ENCODE measurements at places on chromosomes 7 and 10.

GRCh38 chr7:75536491-75536890, 44.4 kb downstream of the SPDYE5 start:
- no peak for DNase-seq

- DNase-seq, result no peak
Observed at GRCh38 chr7:2862831-2863361, 18.8 kb upstream of the GNA12 start.

DNA sequence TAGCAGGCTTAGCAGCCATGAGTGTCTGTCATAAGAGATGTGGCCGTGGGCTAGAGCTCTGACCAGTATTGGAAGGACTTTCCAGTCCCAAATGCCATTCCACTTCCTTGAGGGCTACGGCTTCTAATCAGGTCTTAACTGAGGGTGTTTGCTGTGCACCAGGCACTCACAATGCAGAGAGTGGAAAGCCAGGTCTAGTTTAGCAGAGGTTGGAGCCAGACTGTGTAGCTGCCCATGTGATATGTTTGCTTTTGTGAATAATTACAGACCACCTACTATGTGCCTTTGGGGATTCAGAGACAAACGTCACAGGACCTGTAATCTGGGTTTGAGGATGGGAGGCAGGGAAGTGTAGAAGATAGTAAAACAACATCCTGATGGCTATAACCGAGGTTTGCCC, 79.8 kb downstream of the WDFY4 start:
- no peak for DNase-seq

GRCh38 chr7:27164367-27165088, 809 bp downstream of the HOXA9 start:
- DNase-seq, result no peak

DNA sequence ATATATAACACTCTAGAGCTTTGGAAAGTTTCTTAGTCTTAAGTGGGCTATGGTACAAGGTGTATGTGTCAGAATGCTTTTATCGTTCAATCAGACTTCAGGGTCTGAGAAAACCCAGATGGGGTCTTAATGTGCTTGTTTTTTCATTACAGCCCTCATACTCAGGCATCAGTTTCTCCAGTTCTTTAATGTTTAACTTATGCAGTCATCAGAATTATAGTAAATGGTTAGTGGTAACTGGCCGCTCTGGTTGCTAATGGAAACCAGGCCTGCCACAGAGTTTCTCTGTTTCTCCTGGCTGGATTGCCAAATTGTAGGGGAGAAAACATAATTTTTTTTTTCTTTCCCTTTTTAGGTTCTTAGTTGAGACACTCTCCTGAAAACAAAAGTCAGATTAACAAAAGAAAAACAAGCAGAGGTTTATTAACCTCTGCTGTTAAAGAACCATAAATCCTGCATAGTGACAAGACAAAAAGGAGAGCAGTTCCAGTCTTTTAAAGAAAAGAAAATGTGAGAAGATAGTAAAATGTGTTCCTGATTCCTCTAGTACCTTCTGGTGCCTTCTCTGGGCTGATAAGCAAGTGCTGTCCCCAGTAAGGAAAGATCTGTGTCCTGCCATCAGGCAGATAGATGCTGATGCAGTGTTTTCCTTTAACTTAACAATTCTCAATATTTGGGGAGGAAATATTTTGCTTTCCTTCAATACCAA, 21.5 kb upstream of the GHITM start:
- DNase-seq, result no peak

DNA sequence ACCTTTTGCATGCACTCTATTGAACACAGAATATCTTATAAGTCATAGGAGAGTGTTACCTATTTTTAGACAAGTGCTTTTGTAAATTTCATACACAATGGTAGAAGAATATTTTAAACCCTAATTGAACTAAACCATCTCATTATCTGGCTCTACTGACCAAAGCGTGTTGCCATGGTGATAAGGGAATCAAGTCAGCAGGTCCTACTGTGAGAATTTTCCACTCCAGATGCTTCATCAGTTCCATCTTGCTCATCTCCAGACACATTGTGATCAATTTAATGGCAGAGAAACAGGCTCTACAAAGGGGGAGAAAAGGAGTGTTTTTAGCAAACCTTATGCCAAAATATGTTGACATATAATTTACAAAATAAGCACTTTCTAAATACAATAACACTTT, 621.9 kb upstream of the GHITM start:
- no peak for DNase-seq

- no peak for DNase-seq
Observed at GRCh38 chr10:109920016-109920415, 3.3 kb downstream of the XPNPEP1 start.

DNA sequence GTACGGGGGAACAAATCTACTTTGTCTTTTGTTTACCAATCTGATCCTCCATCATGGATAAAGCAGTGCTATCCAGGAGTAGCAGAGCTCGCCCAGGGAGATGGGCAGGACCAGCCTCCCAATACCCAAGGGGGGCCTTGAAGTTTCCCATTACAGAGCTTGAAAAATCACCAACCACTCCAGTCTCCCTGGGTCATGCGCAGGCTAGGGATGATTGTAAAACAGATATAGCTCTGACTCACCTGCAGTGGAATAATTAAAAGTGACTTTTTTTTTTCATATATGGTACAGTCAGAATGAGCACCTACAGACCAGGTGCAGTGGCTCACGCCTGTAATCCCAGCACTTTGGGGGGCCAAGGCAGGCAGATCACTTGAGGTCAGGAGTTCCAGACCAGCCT, 204.6 kb upstream of the PLXNA4 start:
- DNase-seq, result no peak

- DNase-seq, result no peak
Observed at GRCh38 chr7:157643525-157643970, 306.7 kb downstream of the DNAJB6 start.

- no peak for DNase-seq
Observed at GRCh38 chr7:7385421-7385820, 150.3 kb downstream of the COL28A1 start.

GRCh38 chr7:29945259-29945809, 44.3 kb downstream of the SCRN1 start:
- no peak for DNase-seq

DNA sequence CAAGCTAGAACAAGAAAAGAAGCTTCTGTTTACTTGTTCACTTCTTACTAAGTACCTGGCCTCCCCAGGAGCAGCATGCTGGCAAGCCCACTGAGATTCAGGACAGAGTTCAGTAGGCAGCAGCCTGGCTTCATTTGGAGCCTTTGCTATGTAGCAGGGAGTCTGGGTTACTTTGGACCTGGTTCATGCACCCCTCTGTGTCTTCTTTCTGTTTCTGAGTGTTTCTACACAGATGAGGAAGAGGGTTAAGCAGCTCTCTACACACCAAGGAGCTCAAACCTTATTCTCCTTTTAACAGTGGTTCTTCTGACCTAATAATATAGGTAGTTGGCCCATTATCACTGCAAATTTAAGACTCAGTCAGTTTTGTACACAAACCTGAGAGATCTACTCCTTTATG, 152.9 kb downstream of the ARID5B start:
- DNase-seq, result no peak

GRCh38 chr7:92777993-92778392, 58.4 kb downstream of the CDK6 start:
- no peak for DNase-seq

DNA sequence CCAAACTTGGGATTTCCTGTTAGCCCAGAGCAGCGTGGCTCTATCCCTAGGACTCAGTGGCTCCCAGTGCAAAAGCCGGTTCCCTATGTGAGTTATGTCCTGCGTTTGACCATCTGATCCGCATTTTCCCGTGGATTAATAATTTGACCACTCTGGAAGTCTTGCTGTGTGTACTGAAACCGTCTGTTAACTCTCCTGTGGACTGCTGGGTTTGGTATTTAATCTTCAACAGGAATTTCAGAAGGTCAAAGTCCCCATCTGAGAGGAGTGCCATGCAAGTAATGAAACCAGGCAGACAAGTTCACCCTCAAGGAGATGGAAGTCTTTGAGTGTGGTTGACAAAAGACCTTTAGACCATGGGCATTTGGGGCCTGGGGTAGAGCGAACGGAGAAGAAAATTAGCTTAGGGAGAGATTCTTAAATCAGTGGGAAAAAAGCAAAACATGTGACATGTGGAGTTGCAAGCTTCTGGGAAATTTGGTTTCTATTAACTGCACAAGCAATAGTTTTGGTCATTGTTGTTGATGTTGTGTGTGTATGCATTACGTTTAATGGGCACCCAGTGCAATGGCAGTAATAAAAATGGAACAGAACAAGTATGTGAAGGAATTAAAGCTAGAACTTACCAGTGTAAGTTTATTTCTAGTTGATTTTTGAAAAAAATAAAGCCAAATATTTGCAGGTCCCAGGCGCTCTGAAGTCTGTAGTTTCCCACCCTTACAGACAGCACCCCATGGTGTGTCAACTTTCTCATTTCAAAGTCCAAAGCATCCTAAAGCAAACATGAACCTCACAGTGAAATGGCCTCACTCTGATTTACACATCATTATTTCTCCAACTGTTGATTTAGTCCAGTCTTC, 38.2 kb downstream of the LYZL1 start:
- no peak for DNase-seq

DNA sequence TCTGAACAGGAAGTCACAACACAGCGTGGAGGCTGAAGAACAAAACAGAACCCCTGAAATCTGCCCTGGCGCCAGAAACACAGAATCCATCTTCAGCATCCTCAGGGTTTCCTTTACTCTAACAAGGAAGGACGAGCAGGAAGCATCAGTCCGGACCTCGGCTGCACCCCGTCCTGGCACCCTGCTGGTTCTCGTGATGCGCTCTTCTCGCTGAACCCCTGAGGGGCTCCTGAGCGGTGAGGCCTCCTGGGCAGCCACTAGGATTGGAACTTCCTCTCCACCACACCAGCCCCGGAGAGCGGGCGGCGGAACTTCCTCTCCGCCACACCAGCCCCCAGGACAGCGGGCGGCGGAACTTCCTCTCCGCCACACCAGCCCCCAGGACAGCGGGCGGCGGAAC, 461.9 kb downstream of the PTPRN2 start:
- no peak for DNase-seq

- no peak for DNase-seq
Observed at GRCh38 chr7:154540596-154540995, 462.3 kb downstream of the PAXIP1 start.

DNA sequence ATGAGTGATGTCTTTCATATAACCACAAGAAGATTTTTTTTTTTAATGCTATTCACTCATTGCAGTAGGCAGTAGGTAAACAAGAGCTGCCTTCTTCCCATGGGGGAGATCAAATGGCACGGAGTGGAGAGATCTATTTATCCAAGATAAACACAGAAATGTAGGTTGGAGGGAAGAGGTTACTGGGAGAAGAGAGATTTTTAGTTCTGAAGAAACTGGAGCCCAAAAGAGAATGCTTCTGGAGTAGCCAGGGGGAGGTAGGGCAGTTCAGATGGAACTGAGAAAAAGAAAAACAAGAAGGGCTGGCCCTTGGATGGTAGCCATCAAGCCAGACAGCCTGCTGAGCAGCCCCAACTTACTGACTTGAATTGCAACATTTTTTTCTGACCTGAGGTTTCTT, 270.1 kb upstream of the TPK1 start:
- no peak for DNase-seq

DNA sequence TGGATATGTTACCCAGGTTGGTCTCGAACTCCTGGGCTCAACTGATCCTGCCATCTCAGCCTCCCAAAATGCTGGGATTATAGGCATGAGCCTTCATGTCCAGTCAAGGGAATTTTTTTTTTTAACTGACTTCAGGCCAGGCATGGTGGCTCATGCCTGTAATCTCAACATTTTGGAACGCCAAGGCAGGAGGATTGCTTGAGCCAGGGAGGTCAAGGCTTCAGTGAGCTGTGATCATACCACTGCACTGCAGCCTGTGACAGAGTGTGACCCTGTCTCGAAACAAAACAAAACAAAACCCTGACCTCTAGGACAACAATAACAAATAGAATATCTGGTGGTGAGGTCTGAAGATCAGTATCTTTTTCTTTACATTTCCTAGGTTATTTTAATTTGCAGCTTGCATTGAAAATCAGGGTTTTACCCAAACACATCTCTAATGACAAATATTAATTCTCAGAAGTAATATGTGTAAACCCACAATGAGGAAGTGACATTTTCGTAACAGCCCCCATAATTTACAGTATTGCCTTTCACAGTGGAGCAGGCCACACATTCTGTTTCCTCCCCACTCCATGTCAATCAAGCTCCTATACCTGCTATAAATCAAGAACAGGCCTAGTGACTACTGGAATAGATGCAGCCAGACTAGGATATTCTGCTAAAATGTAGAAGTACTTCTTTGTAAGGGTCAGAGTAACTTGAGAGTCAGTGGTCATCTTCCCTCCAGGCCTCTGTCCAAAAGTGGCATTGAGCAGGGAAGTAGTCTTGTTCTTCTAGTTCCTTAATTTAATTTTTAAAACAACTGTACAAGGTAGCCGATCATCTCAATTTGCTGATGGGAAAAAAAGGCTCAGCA, 43.3 kb upstream of the ECHDC3 start:
- DNase-seq, result no peak

- no peak for DNase-seq
Observed at GRCh38 chr7:70259502-70259901, 661.2 kb downstream of the AUTS2 start.

GRCh38 chr10:1369197-1369596, 313.0 kb downstream of the WDR37 start:
- no peak for DNase-seq

DNA sequence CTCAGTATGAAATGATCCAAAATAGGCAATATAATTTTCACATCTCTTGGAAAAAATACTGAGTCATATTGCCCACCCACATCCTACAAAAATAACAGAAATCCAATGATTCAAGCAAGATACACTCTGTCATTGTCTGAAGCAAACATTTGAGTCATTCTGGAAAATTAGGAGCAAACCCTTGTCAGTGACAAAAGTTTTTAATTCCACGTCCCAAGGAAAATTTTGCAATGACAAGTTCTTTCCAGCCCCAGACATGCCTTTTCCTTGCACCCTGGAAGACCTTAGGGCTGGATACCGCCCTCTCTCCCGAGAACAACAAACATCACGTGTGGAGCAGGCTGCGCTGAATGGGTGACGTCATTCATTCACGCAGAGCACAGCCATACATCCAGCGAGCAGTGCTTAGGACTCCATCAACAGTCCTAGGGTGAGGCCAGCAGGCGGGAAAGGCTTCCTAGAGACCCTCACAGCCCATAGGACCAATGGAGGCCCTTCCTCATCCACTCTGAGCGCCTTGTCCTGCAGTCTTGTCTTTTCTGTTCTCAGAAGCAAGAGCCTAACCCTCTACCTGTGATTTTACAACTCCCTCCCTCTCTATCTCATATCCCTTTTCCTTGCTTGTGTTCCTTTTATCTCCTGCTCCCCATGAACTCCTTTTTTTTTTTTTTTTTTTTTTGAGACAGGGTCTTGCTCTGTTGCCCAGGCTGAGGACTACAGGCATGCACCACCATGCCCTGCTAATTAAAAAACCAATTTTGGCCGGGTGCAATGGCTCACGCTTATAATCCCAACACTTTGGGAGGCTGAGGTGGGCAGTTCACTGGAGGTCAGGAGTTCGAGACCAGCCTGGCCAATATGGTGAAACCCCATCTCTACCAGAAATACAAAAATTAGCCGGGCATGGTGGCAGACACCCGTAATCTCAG, 23.5 kb upstream of the KDM7A start:
- no peak for DNase-seq

GRCh38 chr10:132575320-132576201, 38.0 kb downstream of the INPP5A start:
- DNase-seq, result no peak
